ENCODE measurements at places on chromosomes 16 and 17.

GRCh38 chr17:62888148-62888547 is 77.9 kb upstream of the TANC2 start:
- DNase-seq: no peak

GRCh38 chr17:74211912-74212208 is 1.5 kb upstream of the TTYH2 start:
- no peak for DNase-seq

- no peak for DNase-seq
These were observed 7.0 kb upstream of the MILR1 start for GRCh38 chr17:64441772-64442540.

DNA sequence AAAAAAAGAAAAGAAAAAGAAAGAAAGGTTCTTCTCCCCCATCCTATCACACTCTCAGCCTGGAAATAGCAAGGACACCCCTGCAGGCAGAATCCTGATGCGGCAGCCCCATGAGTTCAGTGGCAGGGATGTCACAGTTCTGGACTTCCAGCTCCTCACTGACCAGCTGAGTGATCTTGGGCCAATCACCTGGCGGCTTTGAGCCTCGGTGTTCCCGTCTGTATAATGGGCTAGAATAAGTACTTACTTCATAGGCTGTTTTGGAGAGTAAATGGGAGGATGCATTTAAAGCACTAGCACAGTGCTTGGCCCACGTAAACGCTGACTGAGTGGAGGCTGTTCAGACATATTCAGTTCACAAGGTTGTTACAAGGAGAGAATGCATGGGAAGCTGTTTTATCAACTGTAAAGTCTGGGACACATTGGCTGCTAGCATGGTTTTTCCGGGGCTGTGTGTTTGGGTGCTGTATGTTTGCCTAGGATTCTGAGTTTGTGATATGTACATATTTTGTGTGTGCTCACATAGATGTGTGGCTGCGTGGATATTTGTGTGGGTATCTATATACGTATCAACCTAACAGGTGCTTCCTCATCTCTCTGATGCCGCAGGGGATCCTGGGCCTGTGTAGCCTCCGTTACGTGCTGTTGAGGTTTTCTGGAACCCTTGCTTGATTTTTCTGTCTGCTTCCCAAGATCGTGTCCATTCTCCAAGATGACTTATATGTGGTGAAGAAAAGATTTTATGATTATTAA is 3.4 kb downstream of the BHLHA9 start:
- DNase-seq: no peak

DNA sequence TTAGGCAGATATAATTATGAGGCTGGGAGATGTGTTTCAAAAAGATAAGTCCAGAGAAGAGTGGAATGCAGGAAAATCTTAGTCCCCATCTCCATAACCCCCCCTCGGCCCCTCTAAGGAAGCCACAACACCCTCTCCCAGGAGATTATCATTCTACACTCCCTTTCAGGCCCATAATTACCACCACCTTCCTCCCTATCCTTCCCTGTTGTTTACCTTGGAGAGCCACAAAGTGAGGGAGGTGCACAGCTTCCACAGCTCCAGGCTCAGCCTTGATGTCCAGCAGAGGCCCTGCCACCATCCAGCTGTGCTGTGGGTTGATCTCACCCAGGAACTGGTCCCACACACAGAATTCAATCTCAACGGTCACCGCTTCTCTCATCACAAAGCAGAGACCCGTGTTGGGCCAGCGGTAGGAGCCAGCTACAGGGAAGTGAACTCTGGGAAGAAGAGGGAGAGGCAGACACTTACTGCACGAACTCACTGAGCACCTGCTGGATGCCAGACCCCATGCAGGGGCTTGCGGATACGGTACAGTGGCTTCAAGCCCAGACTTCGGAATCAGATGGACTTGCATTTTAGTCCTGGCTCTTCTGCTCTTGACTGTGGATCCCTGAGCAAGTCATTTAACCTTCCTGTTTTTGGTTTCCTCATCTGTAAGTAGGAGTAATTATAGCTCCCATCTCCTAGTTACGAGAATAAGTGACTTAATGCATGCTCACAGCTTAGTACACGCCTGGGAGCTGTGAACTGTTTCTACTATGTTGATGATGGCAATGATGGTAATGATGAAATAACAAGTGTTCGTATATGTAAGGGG is 44.1 kb downstream of the MIS12 start:
- DNase-seq: no peak

DNA sequence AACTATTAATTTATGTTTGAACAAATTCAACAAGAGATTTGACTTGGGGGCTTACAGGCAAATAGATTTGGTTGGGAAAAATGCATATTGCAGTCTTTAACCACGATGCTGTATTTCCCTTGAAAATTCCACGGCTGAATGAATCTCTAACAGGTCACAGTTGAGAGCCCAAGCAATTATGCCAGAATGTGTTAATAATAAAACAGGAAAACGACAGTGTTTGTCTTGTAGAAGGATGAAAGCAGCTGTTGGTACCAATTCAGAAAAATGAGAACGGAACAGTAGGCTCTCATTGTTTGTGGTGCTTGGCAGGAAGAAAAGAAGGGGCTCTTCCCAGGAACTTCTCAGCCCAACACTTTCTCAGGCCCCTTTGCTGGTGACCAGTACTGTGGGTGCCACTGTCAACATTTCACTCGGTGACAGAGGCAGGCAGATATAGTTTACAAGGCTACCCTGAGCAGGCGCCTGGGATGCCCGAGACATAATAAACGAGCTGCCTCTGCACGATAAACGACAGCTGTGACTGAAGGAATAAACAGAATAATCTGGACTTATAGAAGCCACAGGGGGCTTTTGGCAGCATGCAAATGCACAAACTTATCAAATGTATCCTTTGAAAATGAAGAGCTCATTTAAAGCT is 387.1 kb downstream of the HS3ST4 start:
- no peak for DNase-seq

- no peak for DNase-seq
These were observed 9.4 kb downstream of the TMEM235 start for GRCh38 chr17:78240839-78241238.

- DNase-seq: no peak
These were observed 18.7 kb downstream of the ACSM3 start for GRCh38 chr16:20782470-20782869.

GRCh38 chr17:77494664-77495435 is 354.1 kb downstream of the SEC14L1 start:
- no peak for DNase-seq

- DNase-seq: no peak
These were observed at the start of gene MARCHF10 for GRCh38 chr17:62807812-62808575. Gene MARCHF10, minus strand, starts transcription at chr17:62808314. Its CDS starts 6,579 bp downstream, at chr17:62801735.

DNA sequence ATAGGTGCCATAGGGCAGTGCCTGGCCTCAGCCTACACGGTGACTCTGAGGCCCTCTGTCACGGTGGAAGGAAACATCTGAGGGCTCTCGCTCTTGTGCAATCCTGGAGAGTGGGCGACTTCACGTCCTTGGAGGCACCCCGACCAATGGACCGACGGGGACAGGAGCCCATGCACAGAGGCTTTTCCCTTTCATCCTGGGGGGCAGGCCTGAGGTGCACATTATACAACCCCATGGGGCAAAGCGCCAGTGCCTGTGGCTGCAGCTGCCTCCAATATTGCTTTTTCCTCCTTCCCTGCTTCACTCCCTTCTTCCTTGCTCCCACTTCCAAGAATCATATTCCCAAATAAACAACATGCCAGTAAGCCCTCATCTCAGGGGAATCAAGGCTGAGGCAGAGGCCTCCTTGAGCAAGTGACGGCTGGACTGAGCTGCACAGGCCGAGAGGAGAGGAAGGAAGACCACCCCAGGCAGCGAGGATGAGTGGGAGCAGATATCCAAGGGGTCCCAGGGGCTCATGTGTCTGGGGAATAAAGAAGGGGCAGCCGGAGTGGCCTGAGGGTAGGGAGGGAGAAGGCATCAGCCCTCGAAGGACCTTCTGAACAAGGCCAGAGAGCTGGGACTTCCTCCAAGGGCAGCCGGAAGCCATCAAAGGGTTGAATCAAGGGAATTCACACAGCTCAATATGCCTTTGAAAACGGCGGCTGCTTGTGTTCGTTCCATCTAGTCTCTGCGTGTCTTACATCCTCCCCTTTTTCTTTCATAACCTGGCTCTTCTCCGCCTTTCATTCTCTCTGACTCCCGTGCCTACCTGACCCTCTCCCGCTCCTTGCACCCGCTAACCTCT is 42.6 kb upstream of the RPL38 start:
- no peak for DNase-seq

GRCh38 chr17:63369233-63369632 is 76.9 kb downstream of the CYB561 start:
- no peak for DNase-seq

DNA sequence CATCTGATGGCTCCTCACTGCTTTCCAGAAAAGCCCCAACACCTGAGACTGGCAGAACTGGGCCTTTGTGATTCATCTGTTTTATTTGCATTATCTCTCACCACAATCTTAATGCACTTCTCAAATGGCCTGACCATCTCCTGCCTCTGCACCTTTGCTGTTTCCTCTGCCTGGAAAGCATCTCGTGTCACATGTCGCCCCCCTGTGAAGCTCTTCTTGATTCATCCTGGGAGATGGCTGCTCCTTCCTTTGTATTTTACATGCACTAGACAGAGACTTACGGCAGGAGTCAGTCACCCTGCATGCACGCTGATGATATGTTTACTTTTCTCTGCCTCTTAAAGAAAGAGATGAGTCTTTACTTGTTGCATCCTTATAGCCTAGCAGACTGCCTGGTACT is 30.0 kb downstream of the HNF1B start:
- DNase-seq: no peak

DNA sequence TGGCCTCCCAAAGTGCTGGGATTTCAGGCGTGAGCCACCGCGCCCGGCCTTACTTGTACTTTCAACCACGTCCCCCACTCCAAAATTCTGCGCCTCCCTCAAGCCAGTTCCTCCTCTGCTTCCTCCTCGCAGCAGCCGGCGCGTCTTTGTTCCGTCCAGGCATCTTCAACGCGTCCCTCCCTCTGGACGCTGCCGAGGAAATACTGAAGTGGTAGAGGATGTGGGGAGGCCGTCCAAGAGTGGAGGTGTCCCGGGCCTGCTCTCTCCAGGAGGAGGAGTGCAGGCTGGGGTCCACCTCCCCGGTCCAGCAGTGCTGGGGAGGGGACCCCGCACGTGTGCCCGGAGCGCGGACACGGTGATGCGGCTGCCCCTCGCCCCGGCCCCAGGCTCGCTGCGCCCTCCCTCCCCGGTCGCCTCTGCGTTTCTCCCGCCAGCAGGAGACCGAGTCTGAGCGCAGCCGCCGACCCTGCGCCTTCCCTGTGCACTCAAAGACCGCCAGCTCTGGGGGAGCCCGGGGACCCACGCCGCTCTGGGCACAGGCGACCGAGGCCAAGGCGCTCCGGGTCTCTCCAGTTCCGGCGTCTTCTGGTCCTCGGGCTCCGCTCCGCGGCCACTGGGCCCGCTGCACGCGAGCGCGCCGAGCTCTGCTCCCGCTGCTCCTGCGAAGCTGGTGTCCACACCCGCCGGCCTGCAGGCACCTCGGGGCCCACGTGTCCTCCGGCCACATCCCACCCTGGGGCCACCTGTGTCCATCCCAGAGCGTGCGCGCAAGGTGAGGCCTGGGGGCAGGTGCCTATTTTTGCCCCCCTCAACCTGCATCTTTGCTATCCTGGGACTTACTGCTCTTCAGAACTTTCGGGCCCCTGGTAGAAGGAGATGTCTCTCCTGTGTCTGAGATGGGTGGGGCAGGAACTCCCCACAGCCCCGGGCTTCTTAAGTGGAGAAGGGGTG is 31.7 kb downstream of the OSBPL7 start:
- peak; percentile 17 for DNase-seq

DNA sequence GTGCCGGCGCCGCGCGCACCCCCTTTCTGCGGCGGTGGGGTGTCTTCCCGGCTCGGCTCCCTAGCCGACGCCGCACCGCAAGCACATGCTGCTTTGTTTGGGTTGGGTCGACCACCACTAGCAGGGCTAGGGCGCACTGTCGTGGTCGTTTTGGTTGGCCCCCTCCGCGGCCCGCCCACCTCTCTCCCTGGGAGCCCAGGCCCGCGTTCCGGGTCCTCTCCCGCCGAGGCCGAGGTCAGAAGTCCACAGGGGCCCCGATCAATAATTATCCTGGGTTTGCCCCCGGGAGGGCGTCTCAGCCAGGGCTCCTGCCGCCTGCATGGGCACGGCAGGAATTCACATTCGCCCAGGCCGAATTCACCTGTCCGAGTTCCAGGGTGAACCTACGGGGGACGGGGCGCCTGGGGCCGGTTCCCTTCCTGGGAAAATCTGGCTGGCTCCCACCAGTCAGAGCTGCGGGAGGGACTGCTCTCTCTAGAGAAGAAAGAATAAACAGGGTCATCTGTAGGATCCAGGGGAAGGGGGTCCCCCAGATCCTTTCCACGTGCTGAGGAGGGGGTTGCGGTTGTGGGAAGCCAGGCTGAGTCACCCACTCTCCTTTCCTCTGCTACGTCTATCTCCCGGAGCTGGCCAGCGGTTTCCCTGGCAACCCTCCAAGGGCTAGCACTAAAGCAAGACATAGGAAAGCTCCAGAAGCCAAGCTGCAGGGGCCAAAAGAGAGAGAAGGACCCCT is 584 bp upstream of the STAT5B start:
- DNase-seq: no peak

DNA sequence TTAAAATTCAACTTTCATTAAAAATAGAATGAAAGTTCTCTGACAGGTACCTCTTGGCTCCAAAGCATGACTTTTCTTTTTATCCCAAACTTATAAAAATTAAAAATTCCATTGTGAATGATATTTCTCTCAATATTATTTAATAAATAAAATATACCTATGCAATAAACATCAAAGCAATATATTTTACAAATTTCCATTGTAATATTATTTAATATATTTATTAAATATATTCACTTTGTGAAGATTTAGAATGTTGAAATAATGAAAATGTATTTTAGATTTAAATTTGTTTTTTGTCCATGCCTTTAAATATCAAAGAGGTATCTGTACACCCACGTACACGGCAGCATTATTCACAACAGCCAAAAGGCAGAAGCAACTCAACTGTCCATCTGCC is 147.8 kb downstream of the CEP112 start:
- DNase-seq: no peak

- DNase-seq: no peak
These were observed 547 bp downstream of the PLCD3 start for GRCh38 chr17:45131616-45132319.

- no peak for DNase-seq
These were observed 19.8 kb downstream of the CARHSP1 start for GRCh38 chr16:8848939-8849391.

DNA sequence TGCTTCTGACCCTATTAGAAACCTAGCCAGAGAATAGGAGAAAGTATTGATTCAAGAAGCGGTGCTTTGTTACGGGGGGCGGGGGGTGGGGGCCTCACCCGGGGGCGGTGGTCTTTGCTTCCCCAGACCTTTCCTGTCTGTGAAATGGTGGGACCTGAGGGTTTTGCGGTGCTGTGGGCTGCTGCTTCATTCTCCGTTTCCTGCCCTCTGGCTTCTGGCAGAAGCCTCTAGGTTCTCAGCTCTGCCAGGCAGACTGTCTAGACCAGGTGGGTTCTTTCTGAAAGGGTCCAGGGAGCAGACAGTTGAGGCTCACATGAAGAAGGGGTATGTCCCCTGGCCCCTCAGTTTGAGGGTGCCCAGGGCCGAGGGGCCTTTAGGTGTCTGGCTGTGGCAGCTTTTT is 14.0 kb downstream of the GSE1 start:
- no peak for DNase-seq

- no peak for DNase-seq
These were observed 67.7 kb downstream of the MPRIP start for GRCh38 chr17:17109907-17110306.
